ENCODE measurements at places on chromosomes 16 and 17.

- no peak for DNase-seq
Measured at GRCh38 chr17:44343510-44344209, 1.4 kb upstream of the GRN start.

DNA sequence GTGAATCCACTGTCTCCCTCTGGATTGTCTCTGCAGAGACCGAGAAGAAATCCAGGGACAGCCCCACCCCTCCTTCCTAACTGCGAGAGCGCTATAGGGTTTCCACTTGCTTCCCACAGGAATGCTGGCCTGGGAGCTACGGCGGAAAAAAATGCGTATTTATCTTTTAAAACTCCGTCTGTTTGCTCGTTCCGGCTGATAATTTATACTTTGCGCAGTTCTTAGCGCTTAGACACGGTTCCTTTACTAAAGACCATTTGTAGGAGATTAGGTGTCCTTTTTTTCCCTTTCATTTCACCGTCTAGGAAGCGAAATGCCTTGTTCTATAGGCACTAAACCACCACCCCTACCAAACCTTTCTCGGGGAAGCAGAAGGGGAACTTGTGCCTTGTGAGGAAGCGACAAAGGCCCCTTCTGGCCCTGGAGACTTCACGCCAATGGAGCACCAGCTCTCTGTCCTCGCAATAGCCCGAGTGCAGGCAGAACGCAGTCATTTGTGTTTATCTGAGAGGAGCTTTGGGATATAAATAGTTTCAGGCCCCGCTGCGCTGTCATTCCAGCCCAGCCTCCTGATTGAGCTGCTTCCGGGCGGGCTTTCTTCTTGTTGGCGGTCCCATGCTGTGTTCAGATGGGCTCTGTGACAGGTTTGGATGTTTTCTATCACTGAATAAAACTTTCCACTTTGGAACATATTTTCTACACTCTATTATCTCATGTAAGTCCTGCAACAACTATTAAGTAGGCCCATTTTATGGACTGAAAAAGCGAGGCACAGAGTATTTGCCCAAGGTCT, 791 bp upstream of the SUPT4H1 start:
- DNase-seq, result no peak

GRCh38 chr17:29445844-29446243, 55.7 kb downstream of the TAOK1 start:
- no peak for DNase-seq

GRCh38 chr16:85750827-85751697, at the start of gene C16orf74:
Gene C16orf74, minus strand, starts transcription at chr16:85751096. Its CDS starts 15,879 bp downstream, at chr16:85735217.
- no peak for DNase-seq

DNA sequence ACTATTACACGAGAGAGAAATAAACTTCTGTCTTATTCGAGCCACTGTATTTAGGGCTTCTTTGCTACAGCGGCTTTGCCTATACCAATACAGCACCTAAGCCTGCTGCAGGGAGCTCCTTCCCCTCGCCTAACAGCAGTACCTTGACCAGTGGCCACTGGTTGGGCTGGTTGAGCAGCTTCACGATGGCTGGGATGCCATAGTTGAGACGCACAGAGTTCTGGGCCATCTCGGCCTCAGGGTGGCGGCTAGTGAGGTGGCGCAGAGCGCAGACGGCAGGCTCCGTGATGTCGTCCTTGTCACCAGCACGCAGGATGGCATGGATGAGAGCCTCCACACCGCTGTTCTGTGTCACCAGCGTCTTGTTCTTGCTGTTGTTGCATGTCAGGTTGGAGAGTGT, 23.7 kb downstream of the JUP start:
- no peak for DNase-seq

GRCh38 chr17:77609553-77610517, 348.7 kb upstream of the TNRC6C start:
- DNase-seq, result no peak
